ENCODE measurements at places on chromosomes 4 and X.

DNA sequence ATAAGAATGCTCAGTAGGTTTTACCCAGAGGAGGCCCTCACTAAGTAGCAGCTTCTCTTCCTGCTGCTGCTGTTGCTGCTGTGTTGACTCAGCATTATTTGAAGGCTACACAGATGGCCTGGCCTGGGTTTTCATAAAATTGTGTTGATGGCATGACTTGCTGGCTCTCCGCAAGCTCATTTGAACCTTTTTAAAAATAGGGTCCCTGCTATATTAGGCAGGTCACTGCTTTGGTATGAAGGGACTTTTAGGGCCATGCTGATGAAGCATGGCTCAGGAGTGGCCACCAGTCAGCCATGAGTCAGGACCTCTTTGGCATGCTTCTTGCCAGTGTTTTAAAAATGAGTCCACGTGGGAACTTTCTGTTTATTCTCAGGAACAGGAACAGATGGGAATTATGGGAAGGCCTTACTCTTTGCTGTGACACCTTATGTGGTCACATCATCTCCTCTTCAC lies 128.7 kb downstream of the MID1IP1 start:
- no peak for DNase-seq

- DNase-seq = no peak
Observed at GRCh38 chr4:166506051-166506450, 633.0 kb downstream of the TLL1 start.

DNA sequence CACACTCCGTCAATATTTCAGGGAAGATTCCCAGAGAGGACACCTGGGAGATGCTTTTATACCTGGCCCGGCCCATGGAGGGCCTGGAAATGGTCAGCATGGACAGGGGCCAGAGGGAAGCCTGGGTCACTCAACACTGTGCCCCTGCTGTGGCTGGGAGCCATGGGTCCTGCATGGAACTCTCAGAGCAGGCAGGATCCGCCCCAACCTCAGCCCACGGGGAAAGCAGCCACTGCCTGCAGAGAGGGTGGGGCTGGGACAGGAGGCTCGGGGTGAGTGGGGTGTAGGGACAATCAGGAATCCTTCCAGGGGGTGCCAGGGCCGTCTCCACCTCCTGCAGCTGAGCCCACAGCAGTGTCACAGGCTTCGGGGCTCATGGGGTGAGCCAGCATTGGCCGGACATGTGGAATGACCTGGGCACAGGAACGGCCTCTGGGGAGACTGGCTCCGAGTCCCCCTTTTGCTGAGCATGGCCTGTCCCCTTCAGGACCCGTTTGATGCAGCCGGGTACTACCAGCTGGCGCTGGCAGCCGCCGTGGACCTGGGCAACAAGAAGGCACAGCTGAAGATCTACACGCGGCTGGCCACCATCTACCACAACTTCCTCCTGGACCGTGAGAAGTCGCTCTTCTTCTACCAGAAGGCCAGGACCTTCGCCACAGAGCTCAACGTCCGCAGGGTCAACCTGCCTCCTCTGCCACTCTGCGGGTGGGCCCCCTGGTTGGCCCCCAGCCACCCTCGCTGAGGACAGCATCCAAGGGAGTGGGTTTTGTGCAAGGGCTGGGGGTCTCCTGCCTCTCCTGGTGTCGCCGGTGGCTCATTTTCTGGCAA lies 29.1 kb upstream of the HTRA3 start:
- no peak for DNase-seq

- no peak for DNase-seq
Observed at GRCh38 chr4:41108481-41108880, 105.9 kb downstream of the APBB2 start.

DNA sequence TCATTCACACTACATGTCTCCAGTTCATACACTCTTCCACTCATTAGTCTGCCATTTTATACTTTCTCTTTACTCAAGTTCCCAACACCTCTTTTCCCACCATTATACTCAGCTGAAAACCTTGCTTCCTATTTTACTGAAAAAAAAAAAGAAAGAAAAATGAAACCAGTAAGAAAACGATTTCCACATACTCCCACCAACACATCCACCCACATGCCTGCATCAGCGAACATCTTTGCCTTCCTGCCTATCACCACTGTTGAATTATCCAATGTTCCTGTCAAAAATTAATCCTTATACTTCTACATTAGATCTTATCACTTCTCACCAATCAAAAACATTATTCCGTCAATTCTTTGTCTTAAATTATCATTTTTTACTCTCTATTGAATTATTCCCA lies 188.1 kb upstream of the FAM241A start:
- no peak for DNase-seq

- DNase-seq = no peak
Observed at GRCh38 chrX:86946569-86946968, 571.0 kb upstream of the KLHL4 start.

Data from stimulated activated CD8-positive, alpha-beta memory T cell treated with anti-CD3 and anti-CD28 coated beads, Interleukin-7, amount 100 ng/mL, for 48 hours (primary cell).